Activated CD4-positive, alpha-beta T cell treated with anti-CD3 and anti-CD28 coated beads, Interleukin-2, Interleukin-6, amounts not matched to agents 100 ng/mL and 50 ng/mL, durations not matched to agents 16 hours and 8 hours (primary cell): ENCODE measurements at places on chromosomes 7 and 10.

GRCh38 chr10:83536426-83536825, 602.9 kb upstream of the GHITM start:
- no peak for DNase-seq

GRCh38 chr10:58898854-58899573, 277.4 kb upstream of the PHYHIPL start:
- DNase-seq = no peak

DNA sequence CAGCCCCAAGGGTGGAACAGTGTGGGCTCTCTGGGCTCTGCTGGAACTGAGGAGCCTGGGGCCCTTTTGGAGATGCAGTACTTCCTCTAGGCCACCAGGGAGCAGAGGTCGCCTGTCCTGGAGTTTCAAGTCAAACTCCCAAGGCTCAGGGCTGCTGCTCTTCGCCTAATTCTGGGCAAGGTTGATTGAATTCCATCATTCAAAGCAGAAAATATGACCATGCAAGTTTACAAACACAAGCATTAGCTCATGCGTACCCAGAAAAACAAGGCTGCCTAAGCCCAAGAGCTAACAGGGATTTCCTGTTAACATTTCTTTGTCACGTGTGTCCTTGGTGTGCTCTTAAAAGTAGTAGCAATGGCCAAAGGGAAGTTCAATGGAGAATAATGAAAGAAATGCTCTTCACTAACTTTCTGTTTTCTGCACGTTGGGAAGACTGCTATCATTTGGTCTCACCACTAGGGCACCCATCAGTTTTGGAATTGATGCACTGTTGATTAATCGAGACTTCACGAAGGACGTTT, 20.1 kb downstream of the LDB3 start:
- peak; percentile 72 for DNase-seq

- peak; percentile 75 for DNase-seq
These were observed 119.1 kb upstream of the PFKP start for GRCh38 chr10:2948127-2948854.

- no peak for DNase-seq
These were observed 177.5 kb downstream of the DNAJB6 start for GRCh38 chr7:157514306-157514705.

GRCh38 chr7:158204453-158204852, 383.2 kb downstream of the PTPRN2 start:
- no peak for DNase-seq

DNA sequence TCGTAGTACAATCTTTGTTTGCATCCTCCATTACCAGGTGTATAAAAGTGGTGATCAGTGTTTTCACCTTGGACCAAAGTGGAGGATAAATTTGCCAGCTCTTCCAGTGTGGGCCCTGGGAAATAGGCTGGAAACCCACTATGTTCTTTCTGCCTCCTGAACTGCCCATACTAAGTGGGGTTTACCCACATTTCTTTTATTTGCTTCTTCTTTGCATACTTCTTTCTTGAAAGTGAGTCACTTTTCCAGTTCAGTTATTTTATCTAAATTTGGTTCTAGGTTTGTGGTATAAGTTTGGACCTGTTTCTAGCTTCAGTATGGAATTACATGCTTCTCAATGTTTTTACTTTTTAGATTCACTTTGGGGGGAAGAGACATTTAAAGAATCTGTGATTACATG, 126.2 kb upstream of the ACBD5 start:
- no peak for DNase-seq

DNA sequence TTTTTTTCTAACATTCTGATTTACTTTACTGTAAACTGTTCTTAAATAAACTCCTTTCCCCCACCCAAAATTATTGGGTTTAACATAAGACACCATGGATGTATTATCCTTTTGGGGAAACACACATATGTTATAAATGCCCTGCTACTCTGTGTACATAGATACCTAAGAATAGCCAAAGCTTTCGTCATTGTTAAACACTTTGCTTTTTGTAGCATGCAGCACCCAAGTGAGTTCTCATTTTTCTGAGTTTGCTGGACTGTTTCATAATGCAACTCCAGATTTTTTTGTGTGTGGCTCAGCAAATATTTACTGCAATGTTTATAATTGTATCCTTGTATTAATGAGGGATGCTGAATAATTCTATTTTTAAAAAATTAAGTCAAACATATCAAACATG, 86.9 kb downstream of the VTI1A start:
- no peak for DNase-seq

GRCh38 chr7:25907214-25907613, 244.8 kb upstream of the NFE2L3 start:
- no peak for DNase-seq

DNA sequence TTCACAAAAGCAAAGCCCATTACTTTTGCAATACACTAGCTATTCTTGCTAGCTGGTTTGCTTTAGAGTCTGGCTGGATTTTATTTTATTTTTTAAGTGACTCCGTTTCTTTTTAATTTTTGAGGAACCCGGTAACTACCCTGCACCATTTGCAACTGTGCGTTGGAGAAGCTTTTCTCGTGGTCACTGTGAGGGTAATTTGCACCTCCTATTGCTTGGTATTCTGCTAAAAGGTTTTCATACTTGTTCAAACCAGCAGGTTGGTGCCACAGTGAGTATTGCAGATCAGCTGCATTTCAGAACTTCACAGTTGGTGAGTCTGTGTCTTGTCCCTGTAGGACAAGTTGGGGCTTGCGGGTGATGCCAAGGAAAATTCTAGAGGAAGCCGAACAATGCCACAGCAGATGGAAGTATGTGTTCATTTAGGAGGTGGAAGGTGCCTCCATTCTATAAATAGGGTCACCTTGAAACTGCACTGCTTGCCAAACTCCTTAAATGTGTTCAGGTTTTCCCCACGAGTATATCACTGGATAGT, 3.9 kb upstream of the NMT2 start:
- DNase-seq = no peak

- DNase-seq = peak; percentile 36
These were observed 78.3 kb downstream of the SLC25A40 start for GRCh38 chr7:87797798-87798403.

GRCh38 chr7:98120559-98120958, 13.9 kb downstream of the LMTK2 start:
- DNase-seq = no peak

GRCh38 chr10:130968964-130969363, 342.6 kb downstream of the TCERG1L start:
- no peak for DNase-seq
